Glomerular endothelial cell (primary cell): ENCODE measurements at places on chromosomes 4 and X. TPM values are rescaled to one million over a fixed set of nuclear protein-coding genes. Genes with fewer than 3 reads are reported as not detected.

Gene KLB
- not detected in 2 replicates for total RNA-seq

Gene CFAP47
- total RNA-seq: 0.19 TPM in 1 of 2 replicates, not detected in the other

DNA sequence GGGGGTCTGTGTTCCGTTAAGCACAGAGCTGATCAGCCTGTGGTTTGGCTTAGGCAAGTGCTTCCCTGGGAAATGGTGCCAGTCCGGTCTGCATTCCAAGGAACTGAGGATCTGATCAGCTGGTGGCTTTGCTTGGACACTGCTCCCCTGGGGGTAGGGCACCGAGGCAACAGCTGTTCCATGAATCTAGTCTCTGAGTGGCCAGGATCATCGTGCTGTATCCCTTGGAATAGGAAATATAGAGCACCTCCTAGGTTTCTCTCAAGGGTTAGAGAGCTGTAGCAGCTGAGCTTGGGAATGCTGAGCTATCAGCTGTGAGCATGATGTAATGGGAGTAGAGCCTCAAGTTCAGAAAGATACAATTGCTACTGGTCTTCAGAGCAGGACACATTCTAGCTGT is 863.9 kb downstream of the RAPGEF2 start:
- no peak for DNase-seq

Gene AMTN
- total RNA-seq: not detected in 2 replicates

Gene PDZD4
- total RNA-seq: 0.10 and 0.12 TPM in 2 replicates

DNA sequence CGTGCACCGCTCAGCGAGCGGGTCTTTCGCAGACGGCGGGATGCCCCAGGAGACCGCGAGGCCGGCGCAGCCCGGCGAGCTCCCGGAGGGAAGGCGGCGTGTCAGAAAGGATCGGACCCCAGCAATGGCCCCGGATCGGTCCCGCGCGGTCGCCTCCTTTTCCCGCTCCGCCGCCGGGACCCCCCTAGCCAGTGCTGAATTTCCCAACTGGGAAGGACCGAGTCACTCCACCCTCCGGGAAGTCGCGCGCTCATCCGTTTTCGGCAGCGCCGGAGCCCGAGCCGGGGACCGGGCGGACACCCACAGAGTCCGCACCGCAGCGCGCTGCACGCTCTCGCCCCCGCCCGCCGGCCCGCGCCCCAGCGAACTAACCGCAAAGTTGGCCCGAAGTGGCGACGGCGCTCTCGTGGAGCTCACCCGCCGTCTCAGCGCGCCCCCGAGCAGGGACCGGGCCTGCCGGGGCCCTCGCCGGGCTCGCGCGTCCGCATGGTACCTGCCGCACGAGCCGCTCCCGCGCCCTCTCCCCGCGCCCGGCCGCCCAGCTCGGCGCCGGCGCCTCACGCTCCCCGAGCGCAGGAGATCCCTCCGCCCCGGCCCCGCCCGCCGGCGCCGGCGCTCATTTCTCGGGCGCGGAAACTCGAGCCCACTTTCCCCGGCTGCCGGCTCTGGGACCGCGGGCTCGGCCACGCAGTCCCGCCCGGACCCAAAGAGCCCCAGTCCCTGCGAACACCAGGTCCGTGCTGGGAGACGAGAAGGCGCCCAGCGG is at the start of gene FAT1:
Gene FAT1 (minus strand): TSS at position 565 of the 766 bp plus-strand sequence. CDS start 14,029 bp downstream, outside the sequence.
- no peak for DNase-seq

DNA sequence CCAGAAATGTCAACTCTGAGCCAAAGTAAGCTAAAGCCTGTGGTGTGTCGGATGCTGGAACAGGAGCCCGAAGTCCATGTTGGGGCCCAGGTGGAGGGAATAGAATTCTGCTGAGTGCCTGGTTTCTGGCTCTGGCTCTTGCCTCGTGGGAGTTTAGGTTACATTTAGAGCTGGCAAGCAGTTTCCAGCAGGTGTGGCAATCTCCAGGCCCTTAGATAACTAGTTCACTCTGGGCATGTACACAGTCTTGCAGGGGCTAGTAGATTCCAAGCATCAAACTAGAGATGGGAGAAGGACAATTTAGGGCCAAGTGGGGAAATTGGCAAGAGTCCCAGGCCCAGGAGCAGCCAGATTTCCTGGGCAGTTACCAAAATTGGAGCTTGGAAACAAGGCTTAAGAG is 56.3 kb upstream of the STOX2 start:
- DNase-seq: no peak

Gene TMPRSS11F
- not detected in 2 replicates for total RNA-seq

Gene CXorf49
- not detected in 2 replicates for total RNA-seq

DNA sequence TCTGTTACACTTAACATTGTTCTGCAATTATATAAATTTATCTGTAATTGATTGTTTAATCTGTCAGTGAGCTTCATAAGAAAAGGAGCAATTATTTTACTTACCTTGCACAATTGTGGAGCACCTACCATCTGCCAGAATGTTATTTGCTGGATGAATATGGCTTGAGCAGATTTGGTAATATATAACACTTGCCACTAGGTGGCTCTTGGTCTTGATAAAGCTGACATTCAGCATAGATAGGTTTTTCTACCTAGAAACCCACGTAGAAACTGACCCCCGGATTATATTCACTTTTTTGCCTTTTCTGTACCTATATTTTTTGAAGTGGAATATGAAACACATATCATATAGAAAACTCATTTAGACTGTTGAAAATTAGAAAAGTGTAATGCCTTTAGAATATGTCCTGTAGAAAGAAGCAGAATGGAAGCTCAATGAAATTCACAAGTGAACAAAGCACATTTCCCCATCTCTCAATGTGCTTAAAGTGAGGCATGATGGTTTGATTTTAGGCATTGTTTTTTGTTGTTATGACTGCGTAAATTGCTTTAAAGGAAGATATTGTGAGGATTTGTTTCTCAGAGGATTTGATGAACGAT is 9.5 kb downstream of the RBPJ start:
- no peak for DNase-seq

DNA sequence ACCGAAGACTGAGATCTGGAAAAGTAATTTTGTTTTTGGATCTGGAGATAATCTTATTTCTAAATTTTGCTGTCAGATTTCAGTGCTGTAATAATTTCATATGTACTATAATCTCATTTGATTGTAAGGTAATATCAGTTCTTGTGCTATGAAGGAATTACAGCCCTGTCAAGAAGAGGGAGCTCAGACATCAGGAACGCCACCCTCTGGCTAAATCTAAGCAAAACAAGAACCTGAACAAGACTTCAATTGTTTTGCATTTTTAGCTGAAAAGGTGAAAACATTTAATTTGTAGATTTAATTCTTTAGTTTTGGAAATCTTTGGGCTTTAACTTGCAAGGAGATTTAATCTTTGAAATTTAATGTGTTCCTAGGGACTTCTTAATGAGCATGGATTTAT is 525.4 kb upstream of the HS3ST1 start:
- peak; percentile 54 for DNase-seq

DNA sequence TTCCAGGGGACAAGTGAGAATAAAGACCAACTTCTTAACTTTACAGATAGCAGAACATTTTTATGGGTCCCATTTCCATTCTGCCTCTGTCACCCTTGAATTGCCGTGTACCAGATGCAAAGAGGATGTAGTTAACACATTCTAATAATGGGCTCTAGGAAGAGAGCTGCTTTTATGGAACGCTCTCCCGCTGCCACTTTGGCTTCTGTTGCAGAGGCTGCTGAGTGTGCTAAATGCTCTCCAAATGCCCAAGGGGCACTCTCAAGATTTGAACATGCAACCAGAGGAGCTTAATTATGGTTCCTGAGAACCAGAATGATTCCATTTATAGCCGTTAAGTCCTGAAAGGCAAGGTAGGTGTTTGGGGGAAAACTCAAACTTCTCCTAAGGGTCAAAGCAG is 28.1 kb upstream of the GPC3 start:
- no peak for DNase-seq

Gene KCND1
- total RNA-seq: 0.78 and 1.3 TPM in 2 replicates

GRCh38 chr4:123286903-123287466 is 109.6 kb upstream of the SPRY1 start:
- no peak for DNase-seq

- no peak for DNase-seq
Observed at GRCh38 chr4:150217192-150217591, 138.9 kb downstream of the DCLK2 start.

GRCh38 chr4:12791536-12791935 is 692.6 kb downstream of the RAB28 start:
- no peak for DNase-seq

- no peak for DNase-seq
Observed at GRCh38 chrX:30241724-30242415, at the start of gene MAGEB4. Gene MAGEB4, plus strand, starts transcription at chrX:30242000. Its CDS starts 136 bp downstream, at chrX:30242136.

Gene XAGE1A
- not detected in 2 replicates for total RNA-seq

Gene RTL9
- total RNA-seq: not detected in 2 replicates

GRCh38 chrX:45775468-45775867 is 574.8 kb upstream of the DIPK2B start:
- DNase-seq: no peak

DNA sequence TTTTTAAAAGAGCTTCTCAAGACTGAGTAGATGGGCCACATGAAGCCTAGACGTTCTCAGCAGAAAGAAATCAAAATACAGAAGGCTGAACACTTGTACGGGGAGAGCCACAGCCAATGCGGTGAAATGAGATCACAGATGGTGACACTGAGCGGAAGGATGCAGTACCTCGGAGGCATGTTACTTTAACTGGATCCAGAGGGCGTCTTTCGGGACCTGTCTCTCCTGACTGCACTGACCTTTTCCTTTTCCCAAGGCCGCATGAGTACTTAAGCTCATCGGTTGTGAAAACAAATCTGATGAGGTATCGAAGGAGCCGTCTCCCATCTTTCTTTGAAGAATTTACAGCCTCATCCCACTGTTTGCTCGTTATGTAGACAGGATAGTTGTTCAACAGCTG is 32.6 kb downstream of the BEND4 start:
- no peak for DNase-seq

GRCh38 chrX:65451663-65452062 is 82.9 kb downstream of the LAS1L start:
- no peak for DNase-seq

Gene HHIP
- 21.0 and 143 TPM in 2 replicates for total RNA-seq

DNA sequence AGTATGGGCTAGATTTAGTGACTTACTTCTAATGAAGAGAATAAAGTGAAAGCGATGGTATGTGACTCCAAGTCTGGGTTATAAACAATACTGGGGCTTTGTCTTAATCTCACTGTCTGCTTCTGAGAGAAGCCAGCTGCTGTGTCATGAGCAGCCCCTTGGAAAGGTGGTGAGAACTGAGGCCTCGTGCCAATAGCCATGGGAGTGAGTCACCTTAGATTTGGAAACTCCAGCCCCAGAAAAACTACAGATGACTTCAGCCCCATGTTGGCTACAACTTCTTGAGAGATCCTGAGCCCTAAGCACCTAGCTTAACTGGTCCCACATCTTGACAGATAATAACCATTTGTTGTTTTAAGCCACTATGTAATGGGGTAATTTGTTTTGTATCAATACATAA is 77.6 kb downstream of the CWH43 start:
- no peak for DNase-seq

- DNase-seq: no peak
Observed at GRCh38 chr4:150886597-150886996, 128.5 kb downstream of the LRBA start.

DNA sequence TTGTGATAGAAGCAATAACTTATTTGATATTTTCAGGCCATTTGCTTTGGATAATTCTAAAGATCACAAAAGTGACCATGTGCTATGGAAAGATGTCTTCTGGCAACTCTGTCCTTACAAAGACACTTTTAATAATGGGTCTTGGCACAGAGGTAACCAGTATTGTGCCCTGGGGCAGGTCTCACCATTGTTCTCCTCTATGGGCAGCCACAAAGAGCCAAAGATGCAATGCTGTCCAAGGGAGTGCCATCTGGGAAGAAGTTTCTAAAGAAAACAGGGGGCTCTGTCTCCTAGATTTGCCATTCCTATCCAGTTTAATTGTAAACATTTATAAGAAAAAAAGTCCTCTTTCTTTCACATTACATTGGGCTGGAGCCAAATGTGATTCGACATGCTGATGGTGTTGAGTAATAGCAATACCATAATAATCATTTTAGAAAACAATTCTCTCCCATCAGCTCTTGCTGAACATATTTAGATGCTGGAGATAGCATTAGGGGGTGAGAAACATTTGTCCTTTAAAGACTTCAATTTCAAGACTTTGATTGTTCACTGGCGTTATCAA is 179.9 kb downstream of the KIT start:
- no peak for DNase-seq

GRCh38 chr4:153929675-153930074 is 140.8 kb upstream of the SFRP2 start:
- no peak for DNase-seq

DNA sequence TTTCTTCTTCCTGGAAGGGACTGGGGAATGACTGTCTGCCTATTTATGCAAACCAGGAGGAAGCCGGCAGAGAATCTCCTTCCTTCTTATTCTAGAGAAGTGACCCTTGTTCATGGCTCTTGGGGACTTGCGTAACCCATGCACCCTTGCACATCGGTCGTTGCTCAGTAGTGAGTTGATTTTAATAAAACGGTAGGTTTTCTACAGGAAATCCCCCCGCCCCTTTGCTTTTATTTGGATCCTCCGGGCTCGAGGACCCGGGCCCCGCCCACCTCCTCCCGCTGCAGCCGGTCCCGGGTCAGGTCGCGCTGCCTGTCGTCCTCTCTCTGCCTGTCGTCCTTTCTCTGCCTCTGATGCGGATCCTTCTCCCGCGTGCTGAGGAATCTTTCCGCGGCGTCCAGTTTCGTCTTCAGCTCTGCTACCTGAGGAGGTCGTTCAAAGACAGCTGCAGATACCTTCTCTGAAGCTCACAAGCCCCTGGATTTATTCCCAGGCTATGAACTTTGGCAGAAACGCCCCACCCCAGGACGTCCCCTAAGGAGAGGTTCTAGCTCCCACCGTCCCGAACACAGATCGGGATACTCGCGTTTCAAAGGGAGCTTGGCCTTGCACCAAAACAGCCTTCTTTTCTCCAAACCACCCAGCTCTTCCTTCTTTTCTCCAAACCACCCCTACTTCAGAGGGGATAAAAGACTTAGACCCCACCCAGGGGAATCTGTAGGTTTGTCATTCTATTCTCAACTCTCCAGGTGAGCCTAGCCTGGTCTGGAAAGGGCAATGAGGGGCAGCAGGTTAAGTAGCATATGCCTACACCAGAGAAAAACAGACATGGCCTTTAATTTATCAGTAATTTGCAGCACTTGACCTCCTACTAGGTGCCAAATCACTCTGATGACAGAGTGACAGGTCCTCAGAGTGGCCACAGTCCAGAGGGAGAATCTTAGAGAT is 7.0 kb downstream of the TNIP3 start:
- DNase-seq: no peak

Gene ITIH6
- total RNA-seq: under 0.01 TPM in 1 of 2 replicates, not detected in the other
